NCI-H1105 (cell line): ENCODE measurements at places on chromosomes 12 and 14.

DNA sequence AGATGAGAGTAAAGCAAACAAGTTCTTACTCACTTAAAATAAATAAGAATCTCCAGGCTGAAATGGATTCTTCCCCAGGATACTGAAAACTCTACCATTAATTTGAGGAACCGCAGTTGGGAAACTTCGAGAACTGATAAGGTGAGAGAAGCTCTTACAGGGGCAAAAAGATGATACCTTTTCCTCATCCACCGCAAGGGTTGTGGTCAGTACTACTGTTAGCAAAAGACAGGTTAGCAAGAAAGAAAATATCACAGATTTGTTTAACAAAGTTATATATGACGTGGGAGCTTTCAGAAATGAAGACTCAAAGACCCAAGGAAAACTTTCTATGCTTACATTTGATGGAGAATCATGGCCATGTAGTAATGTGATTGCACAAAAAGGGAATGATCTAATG, 441.6 kb downstream of the PCNX1 start:
- no peak for DNase-seq

DNA sequence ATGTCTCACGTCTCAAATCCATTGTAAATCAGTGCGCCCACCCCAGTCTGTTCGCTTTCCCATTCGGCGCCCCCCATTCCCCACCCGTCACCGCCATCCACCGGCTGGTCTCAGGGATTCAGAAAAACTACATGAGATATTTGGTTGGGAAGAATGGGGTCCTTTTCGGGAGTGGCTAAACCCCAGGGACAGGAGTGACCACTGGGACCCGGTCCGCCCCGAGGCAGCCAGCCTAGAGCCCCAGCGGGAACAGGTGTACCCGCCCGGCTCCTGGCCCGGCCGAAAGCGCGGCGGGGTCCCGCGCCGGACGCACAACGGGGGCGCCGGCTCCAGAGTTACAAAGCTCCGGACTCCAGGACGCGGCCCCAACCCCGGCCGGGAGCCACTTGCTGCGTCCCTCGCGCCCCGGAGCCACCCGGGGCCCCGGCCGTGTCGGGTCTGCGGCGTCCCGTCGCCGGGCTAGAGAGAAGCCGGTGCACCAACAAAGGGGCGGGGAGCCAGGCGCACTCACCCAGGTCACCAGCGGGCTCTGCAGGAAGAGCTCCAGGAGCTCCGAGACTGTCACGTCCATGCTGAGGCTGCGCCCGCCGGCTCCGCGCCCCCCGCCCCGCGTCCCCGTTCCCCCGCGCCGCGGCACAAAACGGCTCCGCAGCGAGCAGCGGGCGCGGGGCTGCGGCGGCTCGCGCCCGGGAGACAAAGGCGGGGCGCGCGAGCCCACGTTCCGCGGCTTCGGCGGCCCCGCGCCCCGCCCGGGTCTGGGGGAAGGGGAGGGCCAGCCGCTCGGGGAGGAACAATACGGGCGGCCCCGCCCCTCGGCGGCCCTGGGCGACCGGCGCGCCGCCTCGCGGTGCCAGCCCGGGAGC, at the start of gene CCDC88C:
CCDC88C (minus strand) TSS at position 701 of the 863 bp plus-strand sequence; CDS start at position 571, 130 bp downstream.
- peak; percentile 66 for DNase-seq

DNA sequence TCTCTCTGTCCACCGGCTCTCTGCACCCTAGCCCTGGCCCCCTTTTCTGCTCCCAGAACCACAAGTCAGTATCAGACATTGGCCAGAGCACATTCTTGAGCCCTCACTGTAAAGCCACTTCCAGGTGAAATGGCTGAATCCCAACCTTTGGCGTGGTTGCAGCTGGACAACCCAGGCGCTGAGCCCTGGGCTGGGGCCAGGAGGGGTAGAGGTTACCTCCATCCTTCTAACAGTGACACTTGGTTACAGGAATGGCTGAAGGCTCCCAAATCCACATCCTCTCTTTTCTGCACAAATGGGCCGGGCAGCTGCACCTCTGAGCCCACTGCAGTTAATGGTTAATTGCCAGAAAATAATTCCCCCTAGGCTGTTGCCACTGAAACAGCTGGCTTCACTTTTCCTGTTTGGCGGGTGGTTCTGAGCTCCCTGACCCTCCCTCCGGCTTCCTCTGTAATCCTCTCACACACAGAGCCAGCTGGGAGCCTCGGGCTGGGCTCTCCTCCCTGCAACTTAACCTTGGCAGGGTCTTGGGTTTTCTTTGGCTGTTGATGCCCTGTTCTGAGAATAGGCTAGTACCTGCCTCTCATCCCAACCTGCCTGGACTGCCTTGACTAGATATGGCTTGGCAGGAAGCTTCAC, 44.1 kb downstream of the TSPAN11 start:
- DNase-seq: peak; percentile 60

- no peak for DNase-seq
Measured at GRCh38 chr14:83255015-83255726, 1721.5 kb upstream of the SEL1L start.

DNA sequence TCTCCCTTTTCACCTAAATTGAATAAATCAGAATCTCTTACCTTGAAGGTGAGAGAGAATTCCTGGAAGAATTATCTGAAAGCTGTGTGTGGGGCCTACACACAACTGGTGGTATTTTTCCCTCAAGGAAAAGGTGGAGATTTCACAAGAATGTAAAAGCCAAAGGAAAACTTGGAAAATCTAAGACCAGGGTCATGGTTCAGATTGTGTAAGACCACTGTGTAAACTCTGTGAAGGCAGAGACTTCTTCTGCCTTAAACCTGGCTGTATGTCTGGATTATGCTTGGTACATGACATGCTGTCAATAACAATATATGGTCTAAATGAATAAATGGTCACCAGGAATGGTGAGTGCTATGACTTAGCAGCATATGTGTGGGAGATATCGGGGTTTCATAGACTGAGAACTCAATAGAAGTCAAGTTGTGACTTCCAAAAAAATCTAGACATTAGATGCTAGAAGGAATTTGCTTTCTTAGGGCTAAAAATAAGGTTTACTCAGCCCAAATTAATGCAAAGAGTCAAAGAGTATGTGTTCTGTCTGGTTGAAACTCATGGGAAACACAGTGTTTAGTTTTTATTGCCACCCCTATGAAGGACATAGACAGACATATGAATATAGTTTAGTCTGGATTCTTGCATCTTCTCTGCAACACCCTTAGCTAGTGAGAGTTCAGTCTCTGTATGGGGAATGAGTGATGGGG, 163.7 kb downstream of the SNAPC1 start:
- DNase-seq: no peak

- DNase-seq: no peak
Measured at GRCh38 chr14:99952453-99952852, 112.8 kb upstream of the EVL start.

DNA sequence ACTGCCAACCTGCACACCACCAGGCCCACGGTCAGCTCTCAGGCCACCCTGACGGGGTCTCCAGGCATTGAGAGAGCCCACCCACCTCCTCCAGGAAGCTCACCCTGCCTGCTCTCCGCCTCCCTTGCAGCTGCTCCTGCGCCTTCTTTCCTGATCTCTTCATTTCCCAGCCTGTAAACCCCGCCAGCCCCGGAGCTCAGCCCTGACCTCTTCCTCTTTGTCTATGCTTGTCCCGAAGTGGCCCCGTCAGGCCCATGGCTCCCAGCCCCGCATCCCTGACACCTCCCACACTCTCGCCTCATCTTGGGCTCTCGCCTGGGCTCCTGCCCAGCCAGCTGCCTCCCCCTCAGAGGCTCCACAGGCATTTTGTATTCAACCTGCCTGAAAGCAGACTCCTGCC, 139.3 kb downstream of the CALM1 start:
- DNase-seq: no peak

GRCh38 chr12:67263471-67263870, 5.7 kb upstream of the CAND1 start:
- no peak for DNase-seq

GRCh38 chr12:7642876-7643309, 22.8 kb downstream of the APOBEC1 start:
- DNase-seq: no peak

DNA sequence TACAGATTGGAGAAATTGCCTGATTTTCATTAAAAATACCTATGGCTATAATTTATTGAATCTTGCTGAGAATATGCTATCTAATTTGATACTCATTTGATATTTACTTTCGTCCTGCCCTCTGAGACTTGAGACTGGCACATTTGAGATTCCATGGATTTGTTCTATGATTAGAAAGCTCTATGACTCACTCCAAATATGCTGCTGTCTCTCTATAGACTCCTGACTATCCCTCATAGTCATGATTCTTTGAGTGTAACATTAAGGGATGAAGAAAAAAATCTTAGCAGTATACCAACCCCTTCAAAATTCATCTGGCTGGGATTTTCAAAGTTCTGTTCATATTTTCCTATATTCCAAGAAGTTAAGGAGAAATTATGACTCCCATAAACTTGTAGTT, 191.9 kb downstream of the LRIG3 start:
- no peak for DNase-seq

DNA sequence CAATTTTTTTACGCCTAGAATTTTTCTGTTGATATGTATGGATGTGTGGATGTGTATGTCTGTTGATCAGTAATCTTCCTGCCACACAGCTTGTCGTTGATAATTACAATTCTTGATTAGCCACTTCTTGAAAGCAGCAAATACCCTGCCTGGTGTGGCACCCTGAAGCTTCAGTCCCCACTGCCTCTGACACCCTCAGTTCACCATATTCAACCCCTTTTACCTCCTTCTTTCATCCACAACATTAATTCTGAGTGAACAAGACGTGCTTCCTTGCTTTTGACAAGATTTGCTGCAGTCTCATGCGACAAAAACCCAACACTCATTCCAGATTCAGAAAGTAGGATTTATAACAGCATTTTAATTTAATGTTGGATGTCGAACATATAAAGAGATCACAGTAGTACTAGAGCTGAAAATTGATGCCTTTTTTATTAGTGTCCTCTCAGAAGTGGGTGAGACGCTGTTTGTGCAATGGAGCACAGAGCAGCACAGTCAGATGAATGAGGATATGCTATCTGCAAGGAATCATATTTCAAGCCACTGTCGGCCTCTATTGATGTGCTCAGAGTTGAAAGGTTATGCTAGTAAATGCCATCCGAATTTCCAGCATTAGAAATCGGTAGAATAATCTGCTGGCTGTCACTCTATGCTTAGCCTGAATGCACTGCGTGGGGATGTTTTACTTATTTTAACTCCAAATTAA, 383.7 kb downstream of the EGLN3 start:
- DNase-seq: no peak

DNA sequence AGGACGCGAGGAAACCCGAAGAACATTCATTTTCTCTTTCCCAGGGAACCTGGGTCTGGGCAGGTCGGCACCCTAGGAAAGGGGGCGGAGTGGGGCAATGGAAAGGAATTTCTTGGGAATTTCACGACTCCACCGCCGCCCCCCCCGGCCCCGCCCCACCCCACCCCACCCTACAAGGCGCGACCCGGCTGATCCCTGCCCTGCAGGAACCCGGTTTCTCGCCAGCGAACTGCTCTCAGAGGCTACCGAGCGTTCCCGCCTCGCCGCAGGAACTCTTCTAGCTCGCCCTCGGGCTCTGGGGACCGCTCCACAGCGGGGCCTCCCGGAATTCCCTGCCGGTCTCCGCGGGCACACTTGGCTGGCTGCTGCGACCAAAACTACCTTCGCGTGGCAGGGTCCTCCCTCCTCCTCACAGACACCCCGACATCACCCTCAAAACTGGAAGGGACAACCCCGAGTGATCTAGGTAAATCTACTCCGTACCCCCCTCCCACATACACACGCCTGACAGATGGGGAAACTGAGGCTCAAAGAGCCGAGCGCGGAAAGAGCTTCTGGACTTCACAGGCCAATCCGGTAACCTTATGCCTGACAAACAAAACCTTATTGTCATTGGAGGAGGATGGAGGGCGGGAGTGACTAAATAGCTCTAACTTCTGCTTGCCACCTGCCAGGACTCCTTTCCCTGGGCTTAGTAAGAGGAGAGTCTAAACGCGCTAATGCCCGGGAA, 785 bp upstream of the ACTN1 start:
- peak; percentile 12 for DNase-seq

DNA sequence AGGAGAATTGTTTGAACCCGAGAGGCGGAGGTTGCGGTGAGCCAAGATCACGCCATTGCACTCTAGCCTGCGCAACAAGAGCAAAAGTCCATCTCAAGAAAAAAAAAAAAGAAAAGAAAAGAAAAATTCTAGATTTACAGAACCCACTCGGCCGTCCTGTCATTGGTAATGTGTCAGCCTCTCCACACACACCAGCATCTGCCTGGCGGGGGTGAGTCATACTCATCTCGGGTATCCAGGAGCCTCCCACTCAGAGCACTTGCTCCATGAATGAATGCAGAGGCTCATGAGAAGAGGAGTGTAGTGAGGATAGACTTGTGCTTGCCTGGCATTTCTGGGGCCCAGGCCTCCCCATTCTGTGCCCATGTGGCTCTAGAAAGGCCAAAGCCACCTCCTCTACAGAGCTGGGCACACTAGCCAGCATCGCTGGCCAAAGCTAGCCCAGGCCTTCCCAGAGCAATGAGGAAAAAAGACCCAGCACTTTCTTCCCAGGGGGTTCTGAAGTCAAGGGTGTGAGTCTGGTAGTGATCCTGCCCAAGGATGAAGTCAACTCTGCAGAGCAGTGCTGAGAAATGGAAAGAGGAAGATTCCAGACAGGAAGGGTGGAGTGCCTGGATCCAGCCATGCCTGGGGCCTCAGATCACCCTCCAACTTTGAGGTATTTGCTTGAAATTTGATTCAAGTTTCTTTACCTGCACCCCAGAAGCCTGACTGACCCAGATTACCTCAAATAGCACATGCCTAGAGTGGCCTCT, 31.2 kb upstream of the KLC1 start:
- no peak for DNase-seq

DNA sequence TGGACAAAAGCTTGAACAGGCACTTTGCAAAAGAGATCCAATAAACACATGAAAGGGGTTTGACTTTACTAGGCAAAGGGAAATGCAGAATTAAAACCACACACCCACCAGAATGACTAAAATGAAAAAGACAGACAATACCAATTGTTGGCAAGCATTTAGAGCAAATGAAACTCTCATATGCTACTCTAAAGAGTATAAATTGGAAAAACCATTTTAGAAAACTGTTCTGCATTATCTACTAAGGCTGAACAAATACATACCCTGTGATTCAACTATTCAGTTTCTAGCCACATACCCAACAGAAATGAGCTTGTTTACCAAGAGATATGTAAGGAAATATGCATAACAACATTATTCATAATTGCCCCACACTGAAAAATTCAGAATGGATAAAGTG, 8.5 kb upstream of the IL22 start:
- no peak for DNase-seq

- DNase-seq: no peak
Measured at GRCh38 chr12:85755760-85756159, 80.4 kb downstream of the RASSF9 start.

GRCh38 chr12:98425859-98426258, 89.5 kb upstream of the TMPO start:
- DNase-seq: no peak

GRCh38 chr14:87282266-87282665, 710.7 kb downstream of the GALC start:
- DNase-seq: no peak

- no peak for DNase-seq
Measured at GRCh38 chr12:4443616-4444015, 2.0 kb downstream of the FGF6 start.

- no peak for DNase-seq
Measured at GRCh38 chr12:71878208-71878607, 38.6 kb downstream of the TBC1D15 start.
